ENCODE measurements at places on chromosomes 16 and 17.

DNA sequence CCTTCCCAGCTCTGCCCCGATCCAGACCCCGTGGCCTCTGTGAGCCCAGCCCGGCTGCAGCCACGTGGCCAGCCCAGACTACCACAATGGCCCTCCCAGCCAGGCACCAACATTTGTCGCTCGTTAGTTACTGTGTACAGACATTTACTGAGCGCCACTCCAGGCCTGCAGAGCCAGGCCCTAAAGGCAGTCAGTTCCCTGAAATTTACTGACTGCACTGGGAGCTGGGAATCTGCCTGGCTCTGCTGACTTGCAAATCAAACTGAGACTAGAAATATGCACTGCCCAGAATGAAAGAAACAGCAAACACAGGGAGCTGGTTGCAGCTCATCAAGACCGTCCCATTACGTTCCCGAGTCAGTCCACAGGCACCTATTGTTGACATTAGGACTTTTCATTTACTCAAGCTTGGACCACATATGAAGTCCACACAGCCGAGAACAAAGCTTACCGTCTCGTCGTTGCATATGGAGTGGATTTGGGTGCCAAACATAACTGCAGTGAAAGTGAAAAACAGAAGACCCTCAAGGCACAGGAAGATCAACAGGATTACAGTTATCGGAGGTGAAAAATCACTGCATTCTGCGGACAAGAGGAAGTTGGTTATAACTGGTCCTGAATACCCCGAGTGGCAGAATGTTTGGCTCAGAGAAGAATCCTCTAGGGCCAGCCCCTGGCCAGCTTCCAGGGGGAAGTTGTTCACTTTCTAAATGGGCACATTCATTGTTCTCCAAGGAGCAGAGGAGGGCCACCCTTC lies 34.5 kb downstream of the ZDHHC7 start:
- DNase-seq = no peak

DNA sequence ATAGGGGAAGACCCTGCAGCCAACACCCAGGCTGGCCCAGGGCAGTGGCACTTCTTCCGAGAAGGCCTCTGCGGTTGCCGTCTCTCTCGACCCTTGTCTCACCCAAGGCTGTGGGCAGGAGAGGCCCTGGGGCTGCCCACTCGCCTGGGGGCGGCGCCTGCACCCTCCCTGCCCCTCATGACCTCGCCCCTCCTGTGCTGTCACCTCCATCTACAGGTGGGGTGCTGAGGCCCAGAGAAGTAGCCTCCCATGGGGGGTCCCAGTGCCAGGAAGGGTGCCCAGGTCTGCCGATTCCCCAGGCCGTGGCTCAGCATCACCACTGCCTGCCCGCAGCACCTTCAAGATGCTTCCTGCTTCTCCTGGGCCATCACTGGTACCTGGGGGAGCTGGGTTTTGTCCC lies 992 bp downstream of the NLRC3 start:
- DNase-seq = no peak

- no peak for DNase-seq
These were observed 2.9 kb downstream of the RNASEK start for GRCh38 chr17:7014995-7015958.

DNA sequence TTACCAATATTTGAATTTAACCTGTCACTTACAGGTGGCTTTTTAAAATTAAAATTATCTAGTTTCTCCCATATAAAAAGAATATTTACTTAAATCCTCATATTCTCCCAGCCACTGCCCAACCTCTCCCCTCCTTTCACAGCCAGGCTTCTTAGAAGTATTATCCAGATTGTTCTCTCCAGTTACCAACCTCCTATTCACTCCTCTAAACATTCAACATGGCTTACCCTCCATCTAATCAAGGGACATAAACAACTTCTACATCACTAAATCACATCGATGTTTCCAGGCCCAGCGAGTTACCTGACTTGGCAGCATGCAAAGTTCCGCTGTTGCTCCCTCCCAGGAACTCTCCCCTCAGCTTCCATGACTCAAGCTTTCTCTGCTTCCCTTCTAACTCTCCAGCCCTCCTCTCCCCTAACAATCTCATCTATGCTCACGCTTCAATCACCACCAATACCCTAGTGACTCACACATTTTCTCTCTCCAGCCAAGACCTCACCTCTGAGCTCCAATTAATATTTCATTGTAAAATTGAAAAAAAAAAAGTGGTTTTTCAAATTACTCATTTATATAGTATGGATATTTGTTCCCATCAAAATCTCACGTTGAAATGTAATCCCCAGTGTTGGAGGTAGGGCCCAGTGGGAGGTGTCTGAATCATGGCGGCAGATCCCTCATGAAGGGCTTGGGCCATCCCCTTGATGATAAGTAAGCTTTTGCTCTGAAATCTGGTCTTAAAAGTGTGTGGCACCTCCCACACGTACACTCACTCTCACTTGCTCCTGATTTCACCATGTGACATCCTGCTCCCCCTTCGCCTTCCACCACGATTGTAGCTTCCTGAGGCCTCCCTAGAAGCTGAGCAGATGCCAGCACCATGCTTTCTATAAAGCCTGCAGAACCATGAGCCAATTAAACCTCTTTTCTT lies 88.5 kb downstream of the HELZ start:
- no peak for DNase-seq

- DNase-seq = peak; percentile 98
These were observed 30.6 kb downstream of the METRNL start for GRCh38 chr17:83109793-83110645.

- no peak for DNase-seq
These were observed 14.6 kb upstream of the METTL9 start for GRCh38 chr16:21584817-21585216.

- no peak for DNase-seq
These were observed 3.9 kb downstream of the SPNS2 start for GRCh38 chr17:4502466-4503154.

- DNase-seq = peak; percentile 89
These were observed at the start of gene ZNF18 for GRCh38 chr17:11997147-11997971. Gene ZNF18 (minus strand): TSS chr17:11997475. CDS start chr17:11992829, 4,646 bp downstream.

DNA sequence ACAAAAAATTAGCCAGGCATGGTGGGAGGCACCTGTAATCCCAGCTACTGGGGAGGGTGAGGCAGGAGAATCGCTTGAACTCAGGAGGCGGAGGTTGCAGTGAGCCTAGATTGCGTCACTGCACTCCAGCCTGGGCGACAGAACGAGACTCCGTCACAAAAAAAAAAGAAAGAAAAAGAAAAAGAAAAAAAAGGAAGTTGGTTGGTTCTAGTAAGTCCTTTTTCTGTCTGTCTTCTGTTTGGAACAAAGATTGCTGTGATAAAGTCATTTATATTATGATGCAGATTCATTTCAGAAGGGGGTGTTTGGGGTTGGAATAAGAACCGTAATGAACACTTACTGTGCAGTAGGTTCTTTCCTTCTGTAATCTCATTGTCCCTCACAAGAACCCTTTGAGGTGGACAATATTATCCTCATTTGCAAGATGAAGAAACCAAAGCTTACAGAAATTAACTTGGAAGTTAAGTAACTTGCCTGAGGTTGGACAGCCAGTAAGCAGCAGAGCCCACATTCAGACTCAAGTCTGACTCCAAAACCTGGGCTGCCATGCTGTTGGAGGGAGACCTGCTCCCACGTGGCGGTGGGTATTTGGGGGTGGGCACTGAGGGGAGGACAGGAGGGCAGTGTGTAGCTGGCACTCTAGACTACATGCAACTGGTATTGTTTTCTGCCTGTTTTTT lies 10.3 kb downstream of the MINK1 start:
- no peak for DNase-seq

GRCh38 chr16:86649875-86650274 lies 71.5 kb downstream of the FOXL1 start:
- no peak for DNase-seq

DNA sequence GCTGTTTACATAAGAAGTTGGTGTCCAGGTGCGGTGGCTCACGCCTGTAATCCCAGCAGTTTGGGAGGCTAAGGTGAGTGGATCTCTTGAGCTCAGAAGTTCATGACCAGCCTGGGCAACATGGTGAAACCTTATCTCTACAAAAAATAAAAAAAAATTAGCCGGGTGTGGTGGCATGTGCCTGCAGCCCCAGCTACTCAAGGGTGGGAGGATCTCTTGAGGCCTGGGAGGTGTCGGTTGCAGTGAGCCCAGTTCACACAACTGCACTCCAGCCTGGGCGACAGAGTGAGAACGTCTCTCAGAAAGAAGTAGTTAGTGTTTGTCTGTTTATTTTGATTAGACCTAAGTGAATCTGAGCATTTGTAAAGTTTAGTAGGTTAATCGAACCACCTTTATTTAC lies 12.8 kb downstream of the DDX19A start:
- DNase-seq = no peak

DNA sequence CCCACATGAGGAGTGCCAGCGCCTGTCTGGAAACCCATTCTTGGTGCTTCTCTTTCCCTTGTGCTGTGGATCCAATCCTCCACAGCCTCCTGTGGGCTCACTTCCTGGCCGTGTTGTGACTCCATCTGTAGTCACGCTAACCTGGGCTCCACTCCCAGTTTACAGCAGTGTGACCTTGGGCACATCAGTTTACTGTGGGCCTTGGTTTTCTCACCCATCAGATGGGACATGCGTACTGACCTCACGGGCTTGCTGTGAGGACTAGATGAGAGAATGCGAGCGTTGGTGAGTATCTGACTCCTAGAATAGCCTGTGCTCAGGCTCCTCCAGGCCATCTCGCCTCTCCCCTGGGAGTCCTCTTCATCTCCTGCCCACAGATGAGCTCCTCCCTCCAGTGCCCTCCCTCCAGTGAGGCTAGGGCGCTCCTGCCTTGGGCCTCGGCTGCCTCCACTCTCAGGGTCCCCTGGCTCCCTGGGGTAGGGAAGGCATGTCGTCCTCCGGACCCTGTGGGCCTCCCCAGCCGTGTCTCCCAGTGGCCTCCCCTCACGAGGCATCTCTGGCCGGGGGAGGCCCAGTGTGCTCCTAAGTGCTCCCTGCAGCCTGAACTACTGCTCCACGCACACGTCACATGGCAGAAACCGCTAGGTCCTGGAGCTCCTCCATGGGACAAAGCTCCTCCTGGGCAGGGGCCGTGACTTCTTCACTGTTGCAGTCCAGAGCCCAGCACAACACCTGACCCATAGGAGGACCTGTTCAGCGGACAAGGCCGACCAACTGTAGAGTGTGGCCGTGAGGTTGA lies 5.2 kb upstream of the FOXJ1 start:
- no peak for DNase-seq

Measured in thoracic aorta (tissue), 2 donors.